CD4-positive, alpha-beta T cell treated with Interleukin-2 at 100 ng/mL for 4 hours (primary cell): ENCODE measurements at places on chromosomes 1 and 21.
A peak's percentile ranks its signal among the peaks of the same experiment; 100 is the strongest.

- peak; percentile 87 for DNase-seq
Observed at GRCh38 chr21:39348355-39349210, at the start of gene HMGN1. Gene HMGN1, minus strand, starts transcription at chr21:39349088. Its CDS starts 171 bp downstream, at chr21:39348917.

- no peak for DNase-seq
Observed at GRCh38 chr1:47409311-47410067, 6.6 kb upstream of the FOXE3 start.

DNA sequence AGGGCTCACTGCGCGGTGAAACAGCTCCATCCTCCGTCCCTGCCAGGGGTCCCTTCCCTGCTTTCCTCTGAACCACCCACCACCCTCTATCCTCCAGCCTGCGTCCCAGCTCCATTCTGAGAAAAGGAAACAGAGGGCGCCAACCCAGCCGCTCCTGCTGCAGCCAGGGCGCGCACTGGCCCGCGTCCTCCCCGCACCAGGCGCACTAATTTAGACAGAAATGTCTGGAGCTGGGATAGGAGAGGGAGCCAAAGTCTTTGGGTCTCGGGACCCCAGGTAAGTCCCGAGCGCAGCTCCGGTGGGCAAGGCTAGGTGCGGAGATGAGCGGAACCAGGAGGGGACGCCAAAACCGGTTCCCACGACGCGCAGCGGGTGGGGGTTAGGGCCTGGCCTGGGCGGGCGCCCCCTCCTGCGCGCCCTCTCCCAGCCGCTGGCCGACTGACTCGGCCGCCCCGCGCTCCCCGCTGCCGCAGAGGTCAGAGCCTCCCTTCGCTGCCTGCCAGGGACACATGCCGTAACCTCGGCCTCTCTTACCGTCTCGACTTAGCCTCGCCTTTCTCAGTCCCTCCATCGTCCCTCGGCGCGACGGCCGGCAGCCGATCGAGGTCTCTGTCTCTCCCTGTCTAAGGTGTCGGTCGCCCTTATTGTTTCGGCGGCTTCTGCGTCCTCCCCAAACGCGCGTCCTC is 2.0 kb downstream of the CAMK2N1 start:
- DNase-seq: no peak

- no peak for DNase-seq
Observed at GRCh38 chr1:65425697-65426096, 5.2 kb downstream of the LEPR start.

GRCh38 chr1:115277276-115277675 is 60.8 kb downstream of the NGF start:
- no peak for DNase-seq

DNA sequence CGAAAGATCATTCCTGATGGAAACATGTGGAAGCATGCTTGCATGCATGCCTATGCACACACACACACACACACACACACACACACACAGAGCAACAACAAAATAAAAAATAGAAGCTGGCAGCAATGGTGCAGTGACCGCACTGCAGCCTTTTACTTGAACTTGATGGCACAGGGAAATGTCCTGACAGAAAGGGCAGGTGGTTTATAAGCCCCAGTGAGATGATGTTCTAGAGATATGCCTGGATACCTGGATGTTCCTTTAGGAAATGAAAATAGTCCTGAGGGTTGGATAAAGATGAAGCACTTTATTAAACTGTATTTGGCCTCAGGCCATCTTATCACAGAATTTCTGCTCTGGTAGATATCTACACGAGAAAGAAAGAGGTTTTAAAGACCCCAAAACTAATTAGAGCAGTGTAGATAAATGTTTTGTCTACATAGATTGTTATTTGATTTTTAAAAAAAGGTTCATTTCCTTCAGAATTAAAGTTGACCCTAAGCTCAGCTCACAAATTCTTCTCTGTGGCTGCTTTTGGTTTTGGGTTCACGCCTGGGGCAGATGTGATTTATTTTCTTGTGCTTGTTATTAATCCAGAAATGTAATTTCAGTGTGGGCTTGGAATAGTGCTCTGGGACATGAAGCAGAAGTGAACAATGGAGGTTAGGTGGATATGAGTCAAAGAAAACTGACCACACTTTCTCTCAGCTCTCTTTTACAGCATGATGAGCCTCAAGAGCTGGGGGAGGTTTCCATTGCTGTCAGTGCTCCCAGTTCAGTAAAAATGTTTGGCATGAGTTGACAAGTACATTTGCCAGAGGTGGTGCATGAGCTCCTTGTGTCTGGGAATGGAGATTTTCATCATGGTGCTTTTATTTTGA is 22.9 kb downstream of the ADAM30 start:
- no peak for DNase-seq

GRCh38 chr1:42937141-42937696 is 21.4 kb downstream of the SLC2A1 start:
- DNase-seq: peak; percentile 43

DNA sequence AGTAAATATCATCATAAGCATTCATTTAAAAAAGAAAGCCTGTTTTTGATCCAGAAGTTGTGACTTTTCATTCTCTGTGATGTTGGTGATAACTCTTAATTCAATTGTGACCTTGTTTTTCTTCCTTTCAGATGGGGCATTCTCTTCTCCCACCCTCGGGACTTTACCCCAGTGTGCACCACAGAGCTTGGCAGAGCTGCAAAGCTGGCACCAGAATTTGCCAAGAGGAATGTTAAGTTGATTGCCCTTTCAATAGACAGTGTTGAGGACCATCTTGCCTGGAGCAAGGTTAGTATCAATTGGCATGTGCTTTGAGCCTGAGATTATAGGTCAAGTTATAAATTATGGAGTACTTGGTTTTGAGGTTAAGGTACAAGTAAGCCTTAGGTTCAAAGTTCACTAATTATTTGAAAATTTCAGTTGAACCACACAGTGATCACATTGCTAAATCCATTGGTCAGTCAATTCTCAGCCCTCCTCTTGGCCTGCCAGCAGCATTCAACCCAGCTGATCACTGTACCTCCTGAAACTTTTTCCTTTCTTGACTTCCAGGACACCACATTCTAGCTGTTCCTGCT is 4.1 kb downstream of the PRDX6 start:
- no peak for DNase-seq

DNA sequence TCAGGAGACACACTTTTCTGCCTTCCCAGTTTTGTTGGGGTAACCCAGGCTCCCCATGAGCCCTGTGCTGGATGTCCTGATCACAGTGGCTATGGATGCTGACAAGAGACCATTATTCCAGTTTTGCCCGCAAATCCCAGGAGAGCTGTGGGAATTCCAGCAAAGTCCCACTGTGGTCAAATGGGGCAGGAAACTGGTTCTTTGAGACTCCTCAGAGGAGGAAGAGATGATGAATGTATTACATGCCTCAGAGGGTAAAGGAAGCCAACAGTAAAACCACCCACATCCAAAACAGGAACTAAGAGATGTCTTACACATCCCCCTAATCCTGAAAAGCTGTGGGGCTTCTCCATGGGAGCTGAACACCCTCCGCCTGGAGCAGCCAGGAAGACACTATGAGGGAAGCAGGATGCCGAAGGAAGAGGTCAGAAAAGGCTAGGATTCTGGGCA is 12.8 kb upstream of the MPZL1 start:
- DNase-seq: no peak

- DNase-seq: no peak
Observed at GRCh38 chr1:187626056-187626455, 797.3 kb downstream of the PLA2G4A start.

DNA sequence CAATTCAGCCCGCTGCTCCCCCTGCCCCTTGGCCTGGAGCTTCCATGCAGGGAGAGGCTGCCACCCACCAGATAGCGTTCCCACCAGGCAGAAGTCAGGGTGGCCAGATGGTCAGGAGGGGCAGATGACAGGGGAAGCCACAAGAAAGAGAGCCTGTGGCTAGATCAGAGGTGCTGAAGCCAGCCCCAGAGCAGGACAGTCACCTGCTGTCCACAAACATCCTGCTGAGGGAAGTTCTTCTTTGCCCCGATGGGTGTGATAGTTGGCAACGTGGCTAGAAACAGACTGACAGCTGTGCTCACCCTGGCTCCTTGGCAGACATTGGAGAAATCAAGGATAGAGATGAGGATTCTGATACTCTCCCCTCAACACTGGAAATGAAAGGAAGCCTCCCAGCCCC is 27.2 kb upstream of the SRP9 start:
- DNase-seq: no peak

DNA sequence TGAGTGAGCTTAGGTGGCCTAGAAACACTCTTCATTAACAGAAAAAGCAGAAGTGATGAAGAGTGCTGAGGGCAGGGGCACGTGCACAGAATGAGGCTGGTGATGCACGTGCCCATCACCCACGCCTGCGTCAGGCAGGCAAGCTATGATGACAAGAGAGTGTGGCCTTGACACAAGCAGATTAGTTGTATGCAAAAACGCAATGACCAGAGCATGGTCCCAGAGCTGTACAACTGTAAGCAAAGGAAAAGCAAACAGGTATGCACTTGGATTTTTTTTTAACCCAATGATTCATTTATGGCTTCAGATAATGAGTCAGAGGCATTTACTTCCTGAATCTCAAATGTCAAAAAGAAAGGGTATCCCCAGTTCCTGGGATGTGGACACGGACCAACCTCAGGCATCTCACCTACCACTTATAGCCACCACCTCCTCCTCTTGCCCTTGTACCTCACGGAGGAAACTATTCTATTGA is 9.1 kb upstream of the TMEM61 start:
- no peak for DNase-seq

DNA sequence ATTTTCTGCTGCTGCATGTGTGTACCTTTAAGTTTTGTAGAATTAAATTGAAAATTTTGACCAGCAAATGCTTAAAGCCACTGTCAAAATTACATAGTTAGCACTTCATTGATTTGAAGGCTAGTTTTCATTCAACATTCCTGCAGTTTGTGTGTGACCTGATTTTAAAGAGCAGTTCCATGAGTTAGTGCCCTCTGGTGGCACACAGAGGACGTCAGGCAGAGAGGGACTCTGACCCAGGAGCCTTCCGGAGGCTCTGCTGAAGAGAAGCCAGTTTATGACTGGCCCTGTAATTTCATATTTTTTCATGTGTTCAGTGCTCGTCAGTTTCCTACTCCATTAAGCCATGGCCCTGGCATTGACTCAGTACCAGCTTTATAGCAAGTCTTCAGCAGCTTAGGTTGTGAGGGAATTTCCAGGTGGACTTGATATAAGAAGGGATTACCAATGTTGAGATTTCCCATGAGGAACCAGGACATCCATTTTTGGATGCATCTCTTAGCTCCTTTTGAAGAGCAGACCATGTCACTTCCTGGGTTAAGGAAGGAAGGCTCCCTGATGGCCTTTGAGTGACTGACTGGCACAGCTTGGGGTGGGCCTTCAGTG is 104.7 kb downstream of the CAMTA1 start:
- DNase-seq: peak; percentile 45

DNA sequence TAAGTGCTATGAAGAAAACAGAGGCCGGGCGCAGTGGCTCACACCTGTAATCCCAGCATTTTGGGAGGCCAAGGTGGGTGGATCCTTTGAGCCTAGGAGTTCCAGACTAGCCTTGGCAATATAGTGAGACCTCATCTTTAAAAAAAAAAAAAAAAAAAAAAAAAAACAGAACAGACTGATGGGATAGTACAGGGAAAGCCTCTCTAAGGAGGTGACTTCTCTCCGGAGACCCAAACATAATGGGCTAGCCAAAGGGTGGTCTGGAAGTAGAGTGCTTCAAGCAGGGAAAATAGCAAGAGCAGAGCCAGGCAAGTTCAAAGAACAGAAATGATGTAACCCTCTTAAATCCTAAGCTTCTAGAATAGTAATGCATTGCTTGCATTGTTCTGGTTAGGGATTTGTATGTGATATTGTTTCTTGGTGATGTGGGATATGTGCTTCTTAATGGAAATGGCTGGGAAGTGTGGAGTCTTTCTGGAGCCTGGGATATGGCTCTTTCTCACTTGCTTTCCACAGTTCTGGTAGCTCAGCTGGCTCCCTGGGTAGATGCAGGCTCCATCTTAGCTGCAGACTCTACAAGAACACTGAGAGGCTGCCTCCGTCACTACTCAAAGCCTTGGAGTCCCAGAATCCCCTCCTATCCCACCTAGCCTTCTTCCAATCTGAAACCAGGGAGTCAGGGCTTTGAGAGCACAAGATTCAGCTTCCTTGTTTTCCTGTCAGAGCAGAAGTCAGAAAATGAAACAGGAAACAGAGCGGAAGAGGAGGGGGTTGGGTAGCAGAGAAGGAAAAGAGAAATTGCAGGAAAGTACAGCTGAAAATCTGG is 1.9 kb upstream of the PIGV start:
- no peak for DNase-seq

- no peak for DNase-seq
Observed at GRCh38 chr1:221431961-221432360, 309.9 kb downstream of the DUSP10 start.

GRCh38 chr1:26287033-26287711 is 7.3 kb downstream of the SH3BGRL3 start:
- peak; percentile 83 for DNase-seq

GRCh38 chr1:57711326-57711725 is 287.5 kb upstream of the DAB1 start:
- DNase-seq: no peak

GRCh38 chr1:93608187-93609109 is 73.2 kb downstream of the BCAR3 start:
- DNase-seq: no peak

DNA sequence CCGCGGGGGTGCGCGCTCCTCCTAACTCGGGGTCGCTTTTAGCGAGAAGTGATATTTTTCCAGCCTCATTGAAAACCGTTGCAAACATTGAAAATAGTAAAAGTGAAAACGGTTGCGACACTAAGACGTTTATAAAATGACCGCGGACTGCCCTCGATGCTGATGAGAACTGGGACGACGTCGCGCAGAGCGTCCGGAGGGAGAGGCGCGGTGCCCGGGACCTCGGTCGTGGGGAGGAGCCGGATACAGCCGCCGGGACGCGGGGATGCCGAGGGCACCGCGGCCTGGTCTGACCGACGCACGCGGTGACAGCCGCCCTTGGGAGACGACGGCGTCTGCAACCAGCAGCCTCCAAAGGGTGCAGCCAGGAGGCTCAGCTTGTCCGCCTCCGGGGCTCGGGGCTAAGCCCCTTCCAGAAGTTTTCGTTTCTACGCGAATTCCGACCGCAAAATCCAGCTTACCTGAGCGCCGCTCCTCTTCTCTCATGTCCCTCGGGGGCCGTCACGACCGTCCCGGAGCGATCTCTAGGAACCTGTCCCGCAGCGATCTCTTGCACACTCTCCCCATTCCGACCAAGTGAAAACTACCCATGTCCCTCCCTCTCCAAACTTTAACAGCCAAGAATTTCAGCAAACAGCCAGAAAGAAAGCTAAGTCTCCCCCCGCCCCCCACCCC is 144.4 kb upstream of the ETS2 start:
- no peak for DNase-seq

GRCh38 chr1:145720556-145720877 is 1.2 kb downstream of the CD160 start:
- no peak for DNase-seq

- no peak for DNase-seq
Observed at GRCh38 chr21:39454949-39455668, 3.3 kb downstream of the SH3BGR start.

GRCh38 chr1:35047188-35047858 is 15.6 kb upstream of the ZMYM6 start:
- DNase-seq: no peak

- no peak for DNase-seq
Observed at GRCh38 chr1:92923664-92924063, 37.6 kb downstream of the DIPK1A start.

- DNase-seq: no peak
Observed at GRCh38 chr1:4697801-4698200, 43.4 kb downstream of the AJAP1 start.

- no peak for DNase-seq
Observed at GRCh38 chr21:35984654-35985361, 75.5 kb downstream of the SETD4 start.
